ENCODE measurements at places on chromosomes 4 and X.

GRCh38 chr4:15149839-15150592, 147.7 kb downstream of the CPEB2 start:
- DNase-seq = no peak

DNA sequence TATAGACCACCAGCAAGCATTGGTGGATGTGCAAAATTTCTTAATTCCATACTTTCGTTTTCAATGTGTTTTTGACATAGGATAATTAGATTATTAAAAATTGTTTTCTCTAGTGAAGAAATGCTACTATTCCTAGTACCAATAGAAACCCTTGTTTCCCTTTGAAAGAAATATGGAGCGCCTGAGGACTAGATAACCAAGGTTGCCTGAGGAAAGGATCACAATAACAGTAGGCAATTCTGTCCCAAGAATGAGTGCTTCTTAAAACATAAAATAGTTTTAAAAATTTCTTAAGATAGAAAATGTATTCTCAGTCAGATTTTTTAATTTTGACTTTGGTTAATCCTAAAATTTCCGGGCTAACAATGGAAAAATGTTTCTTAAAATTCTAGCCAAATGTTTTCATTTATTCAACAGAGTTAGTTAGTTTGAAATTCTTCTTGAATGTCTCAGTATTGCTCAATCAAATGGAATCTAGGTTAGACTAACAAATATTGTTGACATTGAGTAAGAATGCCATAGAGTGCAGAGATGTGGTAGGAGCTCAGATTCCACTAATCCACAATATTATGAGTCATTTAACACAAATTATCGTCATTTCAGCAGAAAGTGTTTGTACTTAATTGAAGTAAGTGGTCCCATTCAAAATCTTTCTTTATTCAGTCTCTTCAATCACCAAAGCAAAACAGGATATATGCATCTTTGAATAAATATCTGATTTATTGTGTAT, 666.0 kb downstream of the GRID2 start:
- DNase-seq = no peak

- DNase-seq = no peak
Measured at GRCh38 chrX:12702509-12703091, 88.6 kb upstream of the PRPS2 start.

GRCh38 chr4:101693842-101694398, 96.6 kb upstream of the BANK1 start:
- no peak for DNase-seq

- no peak for DNase-seq
Measured at GRCh38 chr4:70533211-70533610, 14.8 kb downstream of the AMTN start.
